ENCODE measurements at places on chromosomes 7 and 10.
A peak's percentile ranks its signal among the peaks of the same experiment; 100 is the strongest.

GRCh38 chr10:67140641-67141040 is 214.8 kb downstream of the LRRTM3 start:
- no peak for DNase-seq

GRCh38 chr10:29973921-29974320 is 85.5 kb downstream of the JCAD start:
- DNase-seq: no peak

DNA sequence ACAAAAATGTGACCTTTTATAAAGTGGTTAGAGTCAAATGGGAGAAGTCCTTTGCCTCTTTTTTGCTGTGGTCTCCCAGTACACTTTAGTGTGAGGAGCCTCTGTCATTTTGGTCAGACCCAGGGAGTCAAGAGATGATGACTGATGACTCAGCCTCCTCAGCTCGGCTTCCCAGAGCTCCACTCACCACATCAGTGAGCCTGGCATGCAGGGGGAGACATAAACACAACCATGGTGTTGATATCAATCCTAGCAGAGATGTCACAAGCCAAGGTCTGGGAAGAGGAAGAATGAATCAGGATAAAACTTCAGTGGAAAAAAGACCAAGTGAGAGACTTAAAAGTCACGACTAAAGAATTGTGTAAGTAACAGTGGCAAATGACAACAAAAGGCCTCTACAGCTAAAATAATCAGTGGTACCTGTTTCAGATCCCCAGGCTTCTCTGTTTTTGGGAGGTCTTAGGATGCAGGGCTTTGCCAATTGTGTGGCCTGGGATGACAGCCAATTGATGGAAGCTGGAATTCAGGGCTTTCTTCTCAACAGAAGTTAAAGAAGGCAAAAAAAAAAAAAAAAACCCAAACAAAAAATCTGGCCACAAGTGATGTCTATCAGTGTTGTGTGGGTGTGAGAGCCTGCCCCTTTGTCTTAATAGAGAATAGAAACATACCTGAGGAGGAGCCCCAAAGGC is 50.2 kb downstream of the TFAM start:
- peak; percentile 75 for DNase-seq

DNA sequence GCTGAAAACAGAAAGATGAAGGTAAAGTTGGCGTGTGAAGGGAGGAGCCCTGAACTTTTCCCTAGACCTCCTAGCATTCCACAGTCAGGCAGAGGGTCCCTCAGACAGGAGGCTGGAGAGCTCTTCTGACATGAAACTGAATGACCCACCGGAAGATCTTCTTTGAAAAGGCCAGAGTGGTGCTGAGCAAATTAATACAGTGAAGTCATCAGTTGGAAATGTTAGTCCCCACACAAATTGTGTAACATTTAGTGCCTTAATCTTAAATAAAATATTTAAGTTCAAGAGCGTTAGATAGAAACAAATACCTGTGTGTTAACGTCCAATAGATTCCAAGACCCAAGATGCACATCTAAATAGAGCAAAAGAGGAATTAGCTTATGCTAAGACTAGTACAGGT is 49.0 kb upstream of the WNT16 start:
- DNase-seq: no peak

- DNase-seq: no peak
These were observed 1.7 kb upstream of the CDH23 start for GRCh38 chr10:71394926-71395562.

DNA sequence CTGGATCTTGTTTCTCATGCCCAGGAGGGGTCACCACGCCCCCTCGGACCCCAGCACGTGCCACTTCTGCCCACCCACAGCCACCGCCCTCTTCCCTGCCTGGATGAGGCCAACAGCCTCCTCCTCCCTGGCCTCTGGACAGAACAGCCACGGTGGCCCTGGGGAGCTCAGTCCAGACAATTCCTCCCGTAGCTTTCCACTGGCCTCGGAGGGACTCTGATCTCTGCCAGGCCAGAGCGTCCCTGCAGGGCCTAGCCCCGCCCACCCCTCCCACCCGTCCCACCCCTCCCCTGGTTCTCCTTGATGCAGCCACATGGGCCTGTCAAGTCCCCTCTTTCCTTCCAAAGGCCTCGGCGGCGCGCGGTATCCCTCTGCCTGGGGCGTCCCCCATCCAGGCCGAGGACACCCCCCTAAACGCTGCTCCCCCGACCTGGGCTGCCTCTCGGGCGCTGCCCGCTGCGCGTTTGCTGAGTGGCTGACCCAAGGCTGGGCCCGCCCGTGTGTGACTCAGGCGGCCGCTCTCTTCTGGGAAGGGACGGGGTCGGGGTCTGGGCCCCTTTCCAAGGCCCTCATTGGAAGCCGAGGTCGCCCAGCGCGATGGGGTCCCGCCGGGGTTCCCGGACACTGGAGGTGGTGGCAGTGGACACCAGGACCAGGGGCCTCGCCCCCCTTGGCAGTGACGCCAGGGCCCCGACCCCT is 557 bp downstream of the TMEM120A start:
- DNase-seq: peak; percentile 85

DNA sequence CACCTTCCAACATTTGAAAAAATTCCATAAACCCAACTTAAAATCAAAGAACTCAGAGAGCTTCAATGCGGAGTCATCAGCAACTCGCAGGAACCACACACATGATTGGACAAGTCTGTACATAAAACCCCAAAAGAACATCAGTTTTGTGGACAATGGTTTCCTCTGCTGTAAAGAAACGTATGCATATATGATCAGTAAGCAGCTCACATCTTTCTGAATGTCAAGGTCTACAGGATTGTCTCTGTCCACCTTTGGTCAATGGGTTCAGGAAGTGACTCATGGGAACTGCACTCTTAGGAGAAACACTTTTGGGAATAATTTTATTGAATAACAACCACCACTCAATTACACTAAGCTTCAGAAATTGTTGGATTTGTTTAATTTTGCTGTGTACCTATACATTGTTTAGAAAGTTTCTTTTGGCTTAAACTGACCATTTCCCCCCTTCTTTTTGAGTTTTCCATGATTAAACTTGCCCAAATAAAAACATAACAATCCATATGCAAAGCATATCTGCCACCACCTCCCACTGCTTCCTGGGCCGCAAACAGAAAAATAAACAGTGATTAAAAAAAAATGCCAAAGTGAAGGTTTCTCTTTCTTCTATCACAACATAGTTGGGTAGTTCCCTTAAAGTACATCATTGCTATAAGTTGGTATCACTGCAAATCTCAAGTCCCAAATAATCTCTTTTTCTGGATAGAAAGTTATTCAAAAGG is 27.3 kb upstream of the AFAP1L2 start:
- DNase-seq: no peak

- no peak for DNase-seq
These were observed 190.6 kb downstream of the HERPUD2 start for GRCh38 chr7:35504365-35504764.

DNA sequence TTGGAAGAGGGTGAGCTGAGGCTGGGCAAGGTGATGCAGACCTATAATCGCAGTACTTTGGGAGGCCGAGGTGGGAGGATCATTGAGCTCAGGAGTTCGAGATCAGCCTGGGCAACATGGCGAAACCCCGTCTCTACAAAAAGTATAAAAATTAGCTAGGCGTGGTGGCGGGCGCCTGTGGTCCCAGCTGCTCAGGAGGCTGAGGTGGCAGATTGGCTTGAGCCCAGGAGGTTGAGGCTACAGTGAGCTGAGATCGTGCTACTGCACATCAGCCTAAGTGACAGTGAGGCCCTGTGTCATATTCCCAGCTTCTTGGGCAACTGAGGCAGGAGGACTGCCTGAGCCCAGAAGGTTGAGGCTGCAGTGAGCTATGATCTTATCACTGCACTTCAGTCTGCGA is 13.6 kb downstream of the BMPR1A start:
- no peak for DNase-seq

GRCh38 chr10:88791924-88792323 is 10.6 kb upstream of the LIPM start:
- peak; percentile 57 for DNase-seq

DNA sequence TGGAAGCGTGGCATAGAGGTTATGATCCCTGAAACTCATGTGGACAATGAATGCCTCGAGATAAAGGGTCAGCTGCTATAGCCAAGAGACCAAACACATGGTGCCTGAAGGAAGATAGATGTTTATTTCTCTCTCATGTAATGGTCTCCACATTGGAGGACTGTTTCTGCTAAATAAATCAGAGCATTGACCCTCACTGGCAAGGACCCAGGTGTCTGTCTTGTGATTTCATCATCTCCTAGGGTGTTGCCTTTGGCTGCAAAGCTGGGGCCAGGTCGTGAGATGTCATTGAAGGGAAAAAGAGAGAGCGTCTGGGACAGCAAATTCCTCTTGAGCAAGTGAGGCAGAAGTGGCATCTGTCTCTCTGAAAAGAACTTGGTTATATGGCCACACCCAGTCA is 64.6 kb downstream of the JCAD start:
- DNase-seq: no peak

DNA sequence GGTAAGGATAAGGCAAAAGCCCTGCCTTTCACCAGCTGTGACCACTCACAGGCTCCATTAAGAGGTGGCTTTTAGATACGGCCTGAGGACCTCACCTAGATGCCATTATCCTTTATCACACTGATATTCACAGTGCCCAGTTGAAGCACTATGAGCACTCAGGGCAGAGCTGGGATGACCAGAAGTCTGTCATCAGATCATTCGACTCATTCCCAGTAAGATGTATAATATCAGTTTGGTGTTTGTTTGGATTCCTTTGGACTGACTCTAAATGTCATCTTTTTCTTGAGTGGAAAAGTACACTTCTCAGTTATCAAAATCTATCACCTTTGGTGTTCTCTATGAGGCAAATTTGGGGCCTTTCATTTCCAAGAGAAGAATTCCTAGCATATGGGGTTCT is 18.7 kb downstream of the CCDC136 start:
- DNase-seq: no peak

DNA sequence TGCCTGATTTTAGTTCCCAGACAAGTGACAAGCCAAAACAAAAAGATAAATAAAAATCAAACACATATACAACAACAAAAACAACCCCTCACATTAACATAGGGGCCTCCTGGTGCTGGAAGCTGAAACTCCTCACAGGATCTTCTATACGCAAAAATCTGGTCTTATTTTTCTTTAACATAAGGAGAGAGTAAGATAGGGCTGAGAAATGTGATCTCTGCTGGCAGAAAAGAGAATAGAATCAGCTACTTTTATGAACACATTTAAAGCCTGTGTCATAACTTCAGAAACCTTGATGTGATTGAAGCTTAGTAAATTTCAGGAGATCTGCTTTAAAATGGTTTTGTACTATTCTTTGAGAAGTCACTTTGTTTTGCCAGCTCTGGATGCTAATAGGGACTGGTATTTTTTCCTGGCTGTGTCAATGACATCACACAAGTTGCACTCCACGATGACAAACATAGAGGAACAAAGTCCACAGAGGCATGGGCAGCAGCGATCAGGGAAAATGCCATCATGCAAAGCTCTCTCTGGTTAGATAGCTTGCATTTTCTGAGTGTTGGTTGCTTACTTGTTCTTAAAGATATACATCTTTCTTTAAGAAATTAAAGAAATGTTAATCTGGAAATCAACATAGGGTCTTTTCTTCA is 176.6 kb upstream of the SP4 start:
- peak; percentile 94 for DNase-seq

- DNase-seq: peak; percentile 14
These were observed 348.5 kb downstream of the GRID1 start for GRCh38 chr10:86017841-86018734.

GRCh38 chr7:45434167-45434784 is 139.9 kb upstream of the ADCY1 start:
- DNase-seq: no peak

DNA sequence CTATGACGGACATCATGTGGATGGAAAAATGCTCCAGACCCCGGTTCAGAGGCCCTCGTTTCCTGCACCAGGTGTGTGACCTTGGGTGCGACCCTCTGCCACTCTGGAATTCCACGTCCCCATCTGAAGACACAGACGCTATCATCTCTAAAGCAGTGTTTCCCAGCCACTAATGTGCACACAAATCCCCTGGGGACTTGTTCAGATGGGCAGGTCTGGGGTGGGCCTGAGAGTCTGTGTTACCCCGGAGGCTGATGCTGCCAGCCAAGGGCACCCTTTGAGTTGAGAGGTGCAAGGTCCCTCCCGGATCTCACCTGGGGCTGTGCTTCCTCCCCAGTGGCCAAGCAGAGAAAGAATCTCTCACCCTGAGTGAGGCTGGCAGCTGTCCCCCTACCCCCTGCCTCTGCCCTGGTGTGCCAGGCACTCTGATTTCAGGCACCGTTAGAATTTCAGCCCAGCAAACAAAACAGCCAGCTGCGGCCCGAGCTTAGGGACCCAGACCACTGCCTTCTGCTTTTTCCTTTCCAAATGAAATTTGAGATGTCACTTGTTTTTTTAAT is 90.0 kb downstream of the SLIT1 start:
- no peak for DNase-seq

DNA sequence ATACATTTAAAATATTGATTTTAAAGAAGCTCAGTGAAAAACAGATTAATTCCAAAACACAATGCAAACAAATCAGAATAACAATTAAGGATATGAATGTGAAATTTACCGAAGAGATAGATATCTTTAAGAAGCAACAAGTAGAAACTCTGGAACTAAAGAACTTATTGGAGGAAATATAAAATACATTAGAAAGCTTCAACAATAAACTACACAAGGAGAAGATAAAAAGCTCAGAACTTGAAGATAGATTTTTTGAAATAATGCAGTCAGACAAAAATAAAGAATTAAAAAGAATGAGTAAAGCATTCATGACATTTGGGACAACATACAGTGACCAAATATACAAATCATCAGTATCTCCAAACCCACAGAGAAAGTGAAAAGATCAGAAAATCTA is 43.2 kb downstream of the HIBADH start:
- no peak for DNase-seq

DNA sequence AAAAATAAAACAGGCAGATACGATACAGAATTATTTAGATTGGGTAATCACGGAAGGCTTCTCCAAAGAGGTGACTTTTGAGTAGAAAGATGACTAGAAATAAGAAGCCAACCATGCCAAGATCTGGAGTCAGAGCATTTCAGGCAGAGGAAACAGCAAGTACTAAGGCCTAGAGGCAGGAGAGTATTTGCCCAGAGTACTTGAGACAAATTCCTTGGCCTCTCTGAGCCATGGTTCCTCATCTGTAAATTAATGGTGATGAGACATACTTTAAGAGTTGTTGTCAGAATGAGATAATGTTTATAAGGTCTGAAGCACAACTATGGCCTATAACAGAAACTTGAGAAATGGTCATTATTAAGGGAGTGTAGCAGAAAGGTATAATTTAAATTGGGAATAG is 15.8 kb upstream of the GPR37 start:
- DNase-seq: peak; percentile 60

DNA sequence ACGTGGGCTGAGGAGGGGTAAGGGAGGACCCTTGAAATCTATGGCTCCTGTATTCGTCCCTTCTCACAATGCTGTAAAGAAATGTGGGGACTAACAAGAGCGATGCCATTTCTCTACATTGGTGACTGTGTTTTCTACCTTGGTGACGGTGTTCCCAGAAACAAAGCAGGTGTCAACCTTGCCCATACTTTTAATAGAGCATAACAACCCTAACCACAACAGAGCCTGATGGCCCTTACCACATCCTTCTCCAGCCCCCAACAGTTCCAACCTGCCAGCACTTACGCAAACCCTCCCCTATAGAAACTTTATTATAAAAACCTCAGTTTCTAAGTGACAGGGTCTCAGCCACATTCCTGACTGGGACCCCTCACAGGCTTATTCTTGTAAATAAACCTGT is 28.2 kb upstream of the ADCYAP1R1 start:
- DNase-seq: no peak

- no peak for DNase-seq
These were observed 43.9 kb downstream of the APBB1IP start for GRCh38 chr10:26481914-26482550.
